ENCODE measurements at places on chromosomes 11 and 22.

- no peak for DNase-seq
- H3K4me1 ChIP-seq: no peaks in the 10 kb centered on the region
- no peaks in the 10 kb centered on the region for H3K36me3 ChIP-seq
- no peak overlapping the region for H3K27ac ChIP-seq
- H3K27me3 ChIP-seq: peaks cover 51% of the 10 kb centered on the region
- H3K4me3 ChIP-seq: no peak overlapping the region
These were observed 46.5 kb upstream of the THY1 start for GRCh38 chr11:119469506-119469905.

- DNase-seq: no peak
- no peaks in the 10 kb centered on the region for H3K27me3 ChIP-seq
- no peak overlapping the region for H3K27ac ChIP-seq
- no peaks in the 10 kb centered on the region for H3K4me1 ChIP-seq
- H3K4me3 ChIP-seq: no peak overlapping the region
These were observed 106.2 kb upstream of the USP47 start for GRCh38 chr11:11735586-11735985.

- peak overlapping the region; percentile 28 for H3K27ac ChIP-seq
- peaks cover 4% of the 10 kb centered on the region for H3K4me1 ChIP-seq
- DNase-seq: no peak
- H3K36me3 ChIP-seq: peaks cover 4% of the 10 kb centered on the region
- peak overlapping the region; percentile 92 for H3K4me3 ChIP-seq
These were observed 438 bp downstream of the ZW10 start for GRCh38 chr11:113773092-113773415.

DNA sequence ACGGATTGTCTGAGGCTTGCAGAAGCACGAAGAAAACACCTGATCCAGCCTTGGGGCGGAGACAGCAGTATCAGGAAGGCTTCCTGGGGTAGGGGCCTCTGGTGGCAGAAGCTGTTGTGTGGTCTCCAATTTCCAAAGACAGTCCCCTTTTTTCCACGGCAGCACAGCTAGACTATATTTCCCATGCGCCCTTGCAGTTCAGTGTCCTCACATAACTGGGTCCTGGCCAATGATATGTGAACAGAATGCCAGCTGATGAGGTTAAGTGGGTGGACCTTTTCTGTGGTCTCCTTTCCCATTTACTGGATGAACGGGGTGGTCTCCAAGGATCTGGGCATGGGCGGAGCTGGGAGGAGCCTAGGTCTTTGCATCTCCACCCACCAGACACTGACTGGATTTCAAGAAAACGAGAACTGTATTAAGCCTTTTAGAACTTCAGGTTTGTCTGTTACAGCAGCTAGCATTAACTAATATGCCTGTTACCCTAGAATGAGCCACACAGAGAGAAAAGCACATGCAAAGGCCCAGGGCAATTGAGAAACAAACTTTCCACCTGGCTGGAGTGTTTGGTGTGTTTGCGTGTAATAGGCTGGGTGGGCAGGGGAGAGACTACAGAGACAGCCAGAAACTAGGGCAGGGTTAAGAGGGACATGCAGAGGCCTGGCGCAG is 6.2 kb downstream of the GAL3ST1 start:
- no peaks in the 10 kb centered on the region for H3K27me3 ChIP-seq
- DNase-seq: no peak
- H3K36me3 ChIP-seq: no peaks in the 10 kb centered on the region
- no peaks in the 10 kb centered on the region for H3K4me1 ChIP-seq
- H3K27ac ChIP-seq: no peak overlapping the region
- no peak overlapping the region for H3K4me3 ChIP-seq

- DNase-seq: no peak
- peaks cover 42% of the 10 kb centered on the region for H3K4me1 ChIP-seq
- no peaks in the 10 kb centered on the region for H3K27me3 ChIP-seq
- peak overlapping the region; percentile 97 for H3K4me3 ChIP-seq
These were observed 839 bp downstream of the STX5 start for GRCh38 chr11:62830904-62831519.

DNA sequence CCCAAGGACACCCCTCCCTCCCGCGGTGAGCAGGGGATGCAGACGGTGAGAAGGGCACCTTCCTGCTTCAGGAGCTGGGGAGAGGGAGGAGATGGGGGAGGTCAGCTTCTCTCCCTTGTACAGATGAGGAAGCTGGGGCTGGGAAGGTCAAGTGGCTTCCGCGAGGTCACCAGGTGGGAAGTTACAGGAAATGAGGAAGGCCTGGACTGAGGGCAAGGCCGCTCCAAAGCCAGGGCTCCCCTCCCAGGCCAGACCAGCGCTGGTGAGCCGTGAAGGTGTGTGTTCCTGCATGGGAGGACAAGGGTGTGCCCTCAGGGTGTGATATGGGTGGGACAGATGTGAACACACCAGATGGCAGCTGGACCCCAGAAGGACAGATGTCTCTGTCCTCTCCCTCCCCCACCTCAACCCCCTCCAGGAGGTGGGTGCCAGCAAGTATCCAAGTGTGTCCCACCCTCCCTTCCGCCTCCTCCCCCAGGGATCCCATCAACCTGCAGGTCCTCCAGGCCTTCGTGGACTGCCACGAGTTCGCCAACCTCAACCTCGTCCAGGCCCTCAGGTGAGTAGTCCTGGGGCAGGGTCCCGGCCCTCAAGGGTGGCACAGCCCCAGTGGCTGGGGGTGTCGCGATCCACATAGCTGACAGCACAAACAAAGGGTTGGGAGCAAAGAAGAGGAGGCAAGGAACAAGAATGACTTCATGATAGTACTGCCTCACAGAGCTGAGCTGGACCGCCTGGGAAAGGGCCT is 16.6 kb downstream of the CYTH4 start:
- DNase-seq: no peak
- H3K4me1 ChIP-seq: peaks cover 89% of the 10 kb centered on the region
- no peak overlapping the region for H3K4me3 ChIP-seq
- peak overlapping the region; percentile 74 for H3K27ac ChIP-seq
- no peaks in the 10 kb centered on the region for H3K27me3 ChIP-seq

- no peaks in the 10 kb centered on the region for H3K4me1 ChIP-seq
- peaks cover 6% of the 10 kb centered on the region for H3K36me3 ChIP-seq
- no peak overlapping the region for H3K27ac ChIP-seq
These were observed 6.9 kb downstream of the VWA5A start for GRCh38 chr11:124122123-124122522.

DNA sequence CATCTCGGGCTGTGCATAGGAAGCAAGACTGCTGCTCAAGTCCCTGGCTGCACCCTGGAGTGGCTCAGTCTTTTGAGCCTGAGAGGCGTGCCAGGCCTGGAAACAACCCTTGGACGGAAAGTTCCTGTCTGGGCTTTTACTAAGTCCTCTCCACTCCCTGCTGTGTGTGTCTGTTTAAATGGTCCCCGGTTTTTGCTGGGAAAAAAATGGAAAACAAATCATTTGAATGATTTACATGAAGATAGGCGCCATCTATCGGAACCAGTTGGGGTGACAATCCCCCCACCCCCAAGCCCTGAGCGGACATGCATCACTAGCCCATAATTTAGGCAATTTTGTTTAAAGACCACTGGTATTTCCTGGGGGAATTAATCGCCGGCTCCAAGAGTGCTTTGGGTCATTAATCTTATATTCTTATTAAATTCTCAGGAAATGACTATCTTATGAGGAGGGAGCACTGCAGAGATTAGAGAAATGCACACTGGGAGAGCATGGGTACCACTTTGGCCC is 2.7 kb upstream of the GAB2 start:
- DNase-seq: no peak
- H3K36me3 ChIP-seq: no peaks in the 10 kb centered on the region
- H3K4me1 ChIP-seq: peaks cover 5% of the 10 kb centered on the region
- no peak overlapping the region for H3K27ac ChIP-seq

DNA sequence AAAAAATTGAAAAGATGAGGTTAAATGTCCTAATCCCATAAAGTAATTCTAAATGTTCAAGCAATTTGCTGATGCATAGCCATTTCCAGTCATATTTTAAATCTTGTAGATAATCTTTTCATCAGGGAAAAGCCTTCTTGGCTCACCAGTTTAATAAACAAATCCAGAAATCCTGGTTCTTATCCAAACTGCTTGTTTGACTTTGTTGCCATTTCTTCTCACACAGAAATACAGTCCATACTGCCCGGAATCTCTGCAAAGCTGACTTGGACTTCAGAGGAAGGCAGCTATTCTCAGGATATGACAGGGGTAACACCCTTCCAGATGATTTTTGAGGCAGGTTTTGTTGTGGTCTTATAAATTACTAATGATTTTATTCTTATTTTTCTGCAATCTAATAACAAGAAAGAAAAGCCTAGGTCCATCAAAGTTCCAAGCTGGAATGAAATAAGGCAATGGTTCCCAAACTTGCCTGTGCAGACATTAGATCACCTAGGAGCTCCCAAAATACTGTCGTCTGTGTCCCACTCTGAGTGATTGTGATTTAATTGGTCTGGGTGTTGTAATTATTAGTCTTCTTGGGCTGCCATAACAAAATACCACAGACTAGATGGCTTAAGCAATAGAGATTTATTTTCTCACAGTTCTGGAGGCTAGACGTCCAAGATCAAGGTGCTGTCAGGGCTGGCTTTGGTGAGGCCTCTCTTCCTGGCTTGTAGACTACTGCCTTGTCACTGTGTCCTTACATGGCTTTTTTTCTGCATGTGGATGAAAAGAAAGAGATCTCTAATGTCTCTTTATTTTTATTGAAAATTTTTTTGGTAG is 55.1 kb upstream of the RCE1 start:
- no peak for DNase-seq
- H3K27ac ChIP-seq: no peak overlapping the region
- no peak overlapping the region for H3K4me3 ChIP-seq
- no peaks in the 10 kb centered on the region for H3K4me1 ChIP-seq

DNA sequence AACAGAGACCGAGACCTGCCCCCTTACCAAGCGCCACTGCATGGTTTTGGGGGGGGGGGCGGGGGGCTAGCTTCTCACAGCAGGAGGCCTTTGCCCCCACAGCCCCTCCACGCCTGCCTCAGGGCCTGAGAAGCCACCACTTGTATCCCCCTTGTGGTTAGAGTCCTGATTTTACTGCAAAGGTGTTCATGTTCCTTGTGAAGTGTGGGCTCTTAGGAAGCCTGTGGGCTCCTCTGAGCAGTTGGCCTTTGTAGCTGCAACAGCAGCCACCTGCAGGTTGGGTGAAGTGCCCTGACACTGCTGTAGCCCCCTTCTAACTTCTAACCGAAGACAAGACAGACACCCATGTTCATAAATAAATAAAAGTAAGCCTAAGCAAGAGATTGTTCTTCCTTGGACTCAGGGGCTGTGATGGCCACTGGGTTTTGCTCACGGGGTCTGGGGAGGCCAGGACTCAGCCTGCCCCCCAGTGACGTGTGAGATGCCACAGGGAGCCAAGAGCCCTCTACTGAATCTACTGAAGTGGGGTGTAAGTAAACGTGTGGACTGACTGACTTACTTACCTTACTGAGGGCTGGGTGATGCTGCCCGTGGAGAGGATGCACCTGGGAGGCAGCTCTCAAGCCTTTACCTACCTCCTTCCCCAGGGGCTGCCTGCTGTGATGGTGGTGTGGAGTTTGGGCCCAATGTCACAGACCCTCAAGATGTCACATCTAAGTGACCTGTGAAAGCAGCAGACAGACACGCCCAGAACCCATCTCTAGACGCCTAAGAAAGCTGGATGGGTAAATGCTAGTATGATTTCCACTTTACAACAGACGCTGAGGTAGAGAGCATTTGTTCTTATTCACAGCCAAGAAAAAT is 25.8 kb downstream of the USP35 start:
- no peak overlapping the region for H3K4me3 ChIP-seq
- peaks cover 5% of the 10 kb centered on the region for H3K4me1 ChIP-seq
- peaks cover 21% of the 10 kb centered on the region for H3K36me3 ChIP-seq
- no peak overlapping the region for H3K27ac ChIP-seq
- H3K27me3 ChIP-seq: no peaks in the 10 kb centered on the region

DNA sequence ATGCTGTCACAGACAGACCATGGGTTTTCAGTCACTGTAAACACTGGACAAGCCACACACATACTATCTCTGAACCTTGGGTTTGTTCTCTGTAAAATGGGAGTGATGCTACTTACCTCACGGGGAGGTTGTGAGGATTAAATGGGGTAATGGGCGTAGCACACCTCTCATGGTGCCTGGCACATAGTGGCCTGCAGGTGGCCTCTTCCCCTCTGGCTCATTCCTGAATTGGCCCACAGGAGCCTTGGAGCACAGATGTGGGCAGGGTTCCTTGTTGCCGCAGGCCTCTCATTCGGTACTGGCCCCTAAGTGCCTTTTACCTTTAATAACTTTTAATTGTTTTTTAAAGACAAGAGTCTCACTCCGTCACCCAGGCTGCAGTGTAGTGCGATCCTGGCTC is 11.7 kb downstream of the MICAL2 start:
- H3K4me1 ChIP-seq: peaks cover 19% of the 10 kb centered on the region
- no peak overlapping the region for H3K4me3 ChIP-seq
- no peaks in the 10 kb centered on the region for H3K27me3 ChIP-seq
- no peak for DNase-seq
- H3K36me3 ChIP-seq: no peaks in the 10 kb centered on the region

GRCh38 chr11:2796508-2797113 is 89.0 kb downstream of the CDKN1C start:
- peaks cover 6% of the 10 kb centered on the region for H3K4me1 ChIP-seq
- no peak for DNase-seq
- no peak overlapping the region for H3K4me3 ChIP-seq

- peaks cover 61% of the 10 kb centered on the region for H3K27me3 ChIP-seq
- no peak overlapping the region for H3K4me3 ChIP-seq
- DNase-seq: no peak
- H3K36me3 ChIP-seq: no peaks in the 10 kb centered on the region
- H3K27ac ChIP-seq: no peak overlapping the region
These were observed 36.7 kb upstream of the EIF3D start for GRCh38 chr22:36565686-36566085.

DNA sequence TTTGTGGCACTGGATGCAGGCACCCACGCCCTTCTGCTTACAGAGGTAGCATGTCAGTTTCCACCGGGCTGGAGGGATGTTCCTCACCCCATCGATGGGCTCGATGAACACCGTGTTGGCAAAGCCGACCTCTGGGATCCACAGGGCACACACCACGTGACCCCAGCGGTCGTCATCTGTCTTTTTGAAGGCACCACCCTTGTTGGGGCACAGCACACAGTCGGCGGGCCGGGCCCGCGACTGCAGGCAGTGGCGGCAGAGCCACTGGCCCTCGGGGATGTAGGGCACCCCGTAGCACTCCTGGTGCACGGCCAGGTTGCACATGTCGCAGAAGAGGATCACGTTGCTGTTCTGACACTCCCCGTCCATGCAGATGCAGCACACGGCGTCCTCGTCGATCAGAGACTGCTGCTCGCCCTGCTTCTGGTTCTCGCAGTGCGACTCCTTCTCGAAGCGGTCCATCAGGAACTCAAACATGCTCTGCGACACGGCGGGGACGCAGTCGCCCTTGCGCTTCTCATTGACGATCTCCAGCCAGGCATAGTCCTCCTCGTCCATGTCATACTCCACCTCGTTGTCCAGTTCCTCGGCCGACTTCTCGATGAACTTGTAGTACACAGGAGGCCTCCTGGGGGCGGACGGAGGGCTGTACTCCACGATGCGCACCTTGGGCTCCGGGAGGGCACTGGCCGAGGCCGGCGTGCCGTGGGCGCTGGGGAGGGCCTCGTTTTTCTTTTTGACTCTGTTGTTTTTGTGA is 4.2 kb downstream of the BRD1 start:
- H3K4me1 ChIP-seq: peaks cover 7% of the 10 kb centered on the region
- no peak for DNase-seq
- H3K27me3 ChIP-seq: no peaks in the 10 kb centered on the region
- no peak overlapping the region for H3K27ac ChIP-seq

Data from T-cell (primary cell).